Stimulated activated CD8-positive, alpha-beta memory T cell treated with anti-CD3 and anti-CD28 coated beads, Interleukin-2, amount 100 ng/mL, for 48 hours (primary cell): ENCODE measurements at places on chromosomes 12 and 14.

GRCh38 chr14:95196268-95196667 lies 38.9 kb upstream of the DICER1 start:
- no peak for DNase-seq

DNA sequence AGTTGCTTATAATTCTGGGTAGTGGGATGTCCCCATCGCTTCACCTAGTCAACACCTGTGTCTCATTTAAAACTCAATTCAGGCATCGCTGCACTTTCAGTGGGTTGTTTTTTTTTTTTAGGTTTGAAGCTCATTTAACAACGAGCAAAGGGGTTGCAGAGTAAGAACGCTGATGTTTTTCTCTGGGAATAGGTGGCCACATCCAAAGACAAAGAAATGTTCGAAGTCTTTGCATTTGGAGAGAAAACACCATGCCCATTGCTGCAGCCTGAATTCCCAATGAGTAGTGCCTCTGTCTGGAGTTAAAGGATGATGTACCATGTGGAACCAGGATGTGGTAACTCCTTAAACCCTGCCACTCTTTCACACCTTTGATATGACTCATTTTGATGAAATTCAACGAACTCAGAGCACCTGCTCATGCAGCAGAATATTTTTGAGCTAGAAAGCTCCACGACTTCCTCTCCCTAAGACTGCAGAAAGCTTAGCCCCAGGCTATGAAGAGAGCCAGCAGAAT lies 35.1 kb upstream of the BATF start:
- no peak for DNase-seq

DNA sequence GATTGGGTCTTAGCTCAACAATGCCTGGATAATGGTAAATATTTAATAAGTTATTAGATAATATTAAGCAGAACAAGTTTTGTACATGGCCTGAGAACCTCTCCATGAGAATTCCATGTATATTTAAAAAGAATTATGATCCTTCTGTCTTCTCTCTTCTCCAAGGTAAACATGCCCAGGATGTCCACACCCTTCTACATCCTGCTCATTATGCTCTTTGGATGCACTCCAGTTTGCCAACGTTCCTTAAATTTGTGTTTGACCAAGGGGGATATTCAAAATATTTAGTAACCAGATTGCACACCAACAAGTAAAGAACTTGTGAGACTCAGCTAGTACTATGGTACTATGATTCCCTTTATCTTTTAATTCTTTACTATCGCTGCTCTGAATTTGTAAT lies 44.8 kb upstream of the ERGIC2 start:
- no peak for DNase-seq

- DNase-seq = no peak
Observed at GRCh38 chr14:61953602-61954001, 191.4 kb downstream of the SNAPC1 start.
